Stimulated activated CD8-positive, alpha-beta memory T cell treated with anti-CD3 and anti-CD28 coated beads, Interleukin-2, amount 100 ng/mL, for 1 hour (primary cell): ENCODE measurements at places on chromosomes 1 and 21.

GRCh38 chr1:108048301-108049177, 83.6 kb upstream of the VAV3 start:
- no peak for DNase-seq

GRCh38 chr1:34806396-34806795, 13.6 kb downstream of the GJA4 start:
- no peak for DNase-seq

GRCh38 chr1:156493742-156494141, 6.8 kb downstream of the MEF2D start:
- no peak for DNase-seq

- no peak for DNase-seq
Observed at GRCh38 chr1:210072129-210072528, 134.1 kb downstream of the SYT14 start.

DNA sequence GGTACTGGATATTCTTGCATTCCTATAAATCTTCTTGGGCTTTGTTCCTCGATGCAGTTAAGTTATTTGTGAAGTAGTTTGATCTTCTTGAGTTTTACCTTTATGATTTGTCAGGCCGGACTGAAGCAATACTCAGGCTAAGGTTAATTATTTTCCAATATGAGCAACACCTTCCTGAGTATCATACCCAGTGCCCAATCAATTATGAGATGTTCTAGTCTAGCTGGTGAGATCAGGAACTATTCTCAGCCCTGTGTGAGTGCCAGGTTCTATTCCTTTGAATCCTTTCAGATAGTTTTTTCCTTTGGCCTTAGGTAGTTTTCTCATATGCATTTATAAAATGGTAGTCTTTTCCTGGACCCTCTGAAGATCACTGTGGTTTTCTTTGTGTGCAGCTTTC, 92.5 kb downstream of the SCMH1 start:
- DNase-seq: no peak

DNA sequence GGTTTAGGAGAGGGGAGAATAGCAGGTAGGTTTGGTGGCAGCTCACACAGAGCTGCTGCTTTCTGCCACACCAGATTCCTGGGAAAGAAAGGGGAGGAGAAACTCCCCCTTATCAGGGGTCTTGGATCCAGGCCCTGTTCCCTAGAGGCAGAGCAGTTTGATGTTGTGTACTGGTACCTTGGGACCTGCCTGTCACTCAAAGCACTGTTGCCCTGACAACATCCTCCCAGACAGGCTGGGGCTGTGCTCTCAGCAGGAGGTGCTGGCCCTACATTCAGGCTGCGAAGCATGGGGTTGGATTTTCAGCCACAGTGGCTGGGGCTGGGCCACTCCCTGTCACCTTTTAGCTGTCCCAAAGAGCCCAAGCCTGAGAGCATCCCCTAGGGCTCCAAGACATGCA, 188.0 kb downstream of the GRIK3 start:
- DNase-seq: no peak

- no peak for DNase-seq
Observed at GRCh38 chr1:242546849-242547729, 22.6 kb upstream of the PLD5 start.

DNA sequence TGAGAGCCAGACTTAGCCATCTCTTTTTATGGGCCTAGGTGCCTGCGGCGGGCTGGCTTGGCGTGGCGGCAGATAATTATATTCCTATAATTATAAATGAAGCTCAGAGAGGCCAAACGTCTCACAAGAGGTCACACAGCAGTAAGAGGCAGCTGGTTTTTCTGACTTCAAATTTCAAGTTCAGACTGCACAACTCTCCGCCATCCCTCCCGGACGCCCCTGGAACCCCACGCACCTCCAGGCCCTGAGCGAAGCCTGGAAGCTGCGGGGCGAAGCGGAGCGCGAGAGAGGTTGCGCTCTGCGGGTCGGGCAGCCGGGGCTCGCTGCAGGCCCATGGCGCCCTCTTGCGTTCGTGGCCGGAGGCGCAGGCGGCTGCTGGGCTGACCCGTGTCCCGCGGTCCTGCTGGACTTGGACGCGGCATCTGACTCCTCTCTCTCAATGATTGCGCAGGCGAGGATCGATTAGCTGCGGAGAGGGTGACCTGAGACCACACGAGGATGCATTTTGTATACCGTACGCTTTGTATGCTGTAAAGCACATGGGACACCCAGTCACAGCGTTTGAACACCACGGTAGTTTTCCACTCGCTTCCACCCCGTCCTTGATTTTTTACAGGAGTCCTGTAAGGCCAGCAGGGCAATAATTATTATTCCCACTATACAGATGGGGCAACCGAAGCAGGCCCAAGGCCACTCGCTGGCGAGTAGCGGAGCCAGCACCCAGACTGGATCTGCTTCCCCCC, 272.7 kb downstream of the FOXD2 start:
- DNase-seq: peak; percentile 18

- DNase-seq: no peak
Observed at GRCh38 chr21:26819740-26820324, 25.4 kb downstream of the ADAMTS1 start.

DNA sequence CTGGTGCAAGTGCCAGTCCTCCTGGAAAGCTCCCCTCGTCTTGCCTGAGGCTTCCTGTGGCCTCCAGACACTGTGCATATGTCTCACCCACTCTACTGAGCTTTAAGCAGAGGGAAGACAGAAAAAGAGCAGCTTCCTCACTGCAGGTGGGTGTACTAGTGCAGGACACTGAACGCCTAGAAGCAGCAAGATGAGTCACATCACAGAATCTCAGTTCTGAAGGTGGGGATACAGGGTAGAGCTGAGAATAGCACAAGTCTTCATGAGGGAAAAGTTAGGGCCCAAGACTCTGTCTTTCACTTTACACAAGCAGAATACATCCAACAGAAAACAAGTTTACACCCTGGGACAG, 37.4 kb downstream of the PCAT6 start:
- no peak for DNase-seq

GRCh38 chr1:19340387-19340937, 28.3 kb downstream of the SLC66A1 start:
- no peak for DNase-seq

GRCh38 chr1:21254335-21254951, 35.8 kb downstream of the ECE1 start:
- DNase-seq: no peak

GRCh38 chr1:204619721-204620120, 65.8 kb downstream of the LRRN2 start:
- DNase-seq: no peak

GRCh38 chr1:75785320-75785982, 605 bp upstream of the RABGGTB start:
- no peak for DNase-seq

DNA sequence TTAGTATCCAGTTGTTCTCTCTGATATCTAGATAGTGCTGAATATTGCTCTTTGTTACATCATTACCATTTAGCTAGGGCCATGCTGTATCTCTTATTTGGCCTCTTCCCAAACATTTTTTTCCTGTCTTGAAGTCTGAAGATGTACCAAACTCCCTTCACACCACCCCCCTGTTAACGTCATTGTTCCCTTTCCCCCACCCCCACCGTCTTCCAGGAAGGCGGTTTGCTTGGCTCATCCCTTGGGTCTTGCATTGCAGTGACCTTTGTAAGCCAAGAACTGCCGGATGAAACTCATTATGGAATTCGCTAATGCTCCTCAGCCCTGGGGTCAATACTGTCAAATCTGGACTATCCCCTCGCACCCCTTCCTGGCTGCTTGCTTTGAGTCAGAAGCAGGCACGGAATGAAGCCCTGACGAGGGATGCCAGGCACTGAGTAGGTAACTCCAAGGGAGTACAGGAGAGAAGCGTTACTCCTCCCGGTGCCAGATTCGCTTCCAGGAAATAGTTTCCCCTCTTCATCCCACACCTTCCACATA, 283.1 kb downstream of the TM2D1 start:
- DNase-seq: no peak

DNA sequence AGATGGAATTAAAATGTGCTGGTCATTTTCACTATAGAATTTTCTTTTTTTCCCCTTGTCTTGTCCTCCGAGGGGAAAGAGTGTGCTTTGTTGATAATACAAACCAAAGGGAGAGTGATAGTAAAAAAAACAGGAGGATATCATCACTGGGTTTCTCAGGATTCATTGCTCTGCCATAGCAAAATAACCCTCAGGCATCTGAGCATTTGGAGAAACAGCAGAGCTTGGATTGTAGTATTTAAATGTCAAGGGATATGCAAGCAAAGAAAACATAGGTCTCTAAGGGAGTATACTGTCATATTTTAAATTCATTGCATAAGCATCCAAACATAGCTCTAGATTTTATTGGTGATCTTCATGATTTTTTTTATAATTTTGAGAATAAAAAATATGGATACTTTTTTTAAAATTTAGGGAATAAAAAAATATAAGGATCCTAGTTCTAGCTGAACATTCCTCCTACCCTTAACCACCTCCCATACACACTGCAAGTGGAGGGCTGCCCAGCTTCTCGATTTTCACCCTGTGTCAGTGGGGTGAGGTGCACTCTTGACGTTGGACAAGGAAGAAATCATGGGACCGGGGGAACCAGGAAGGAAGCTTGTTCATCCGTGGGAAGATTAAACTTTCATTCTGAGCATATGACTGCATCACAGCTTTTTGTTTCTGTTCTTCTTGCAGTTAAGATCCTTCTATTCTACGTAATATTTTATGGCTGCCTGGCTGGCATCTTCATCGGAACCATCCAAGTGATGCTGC, 4.4 kb downstream of the ATP1B1 start:
- DNase-seq: no peak

GRCh38 chr1:105343317-105343716, 1593.6 kb downstream of the AMY1C start:
- DNase-seq: no peak

GRCh38 chr1:43973981-43974442, 748 bp upstream of the ATP6V0B start:
- no peak for DNase-seq

- DNase-seq: no peak
Observed at GRCh38 chr21:31234936-31235335, 109.1 kb downstream of the TIAM1 start.

GRCh38 chr1:245588116-245588639, 433.4 kb downstream of the KIF26B start:
- no peak for DNase-seq

- no peak for DNase-seq
Observed at GRCh38 chr1:237774246-237774645, 116.5 kb downstream of the ZP4 start.

- no peak for DNase-seq
Observed at GRCh38 chr1:145747398-145748247, 28.3 kb downstream of the CD160 start.

DNA sequence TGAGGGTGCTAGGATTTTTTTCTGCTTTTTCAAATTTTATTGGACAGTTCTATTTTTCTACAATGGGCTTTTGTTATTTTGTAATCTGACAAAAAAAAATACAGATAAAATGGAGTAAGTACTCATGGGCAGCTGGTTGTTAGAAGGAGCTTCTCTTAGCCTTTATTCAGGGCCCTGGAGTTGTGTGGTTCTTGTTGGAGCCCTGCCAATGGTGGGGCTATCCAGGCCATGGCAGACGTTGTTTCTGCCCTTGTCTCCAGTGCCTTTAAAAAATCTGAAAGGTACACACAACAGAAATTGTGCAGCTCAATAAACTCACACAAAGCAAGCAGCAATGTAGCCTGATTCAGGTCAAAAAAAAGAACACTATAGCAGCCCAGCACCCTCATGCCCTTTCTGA, 153.5 kb upstream of the GALNT2 start:
- DNase-seq: no peak

DNA sequence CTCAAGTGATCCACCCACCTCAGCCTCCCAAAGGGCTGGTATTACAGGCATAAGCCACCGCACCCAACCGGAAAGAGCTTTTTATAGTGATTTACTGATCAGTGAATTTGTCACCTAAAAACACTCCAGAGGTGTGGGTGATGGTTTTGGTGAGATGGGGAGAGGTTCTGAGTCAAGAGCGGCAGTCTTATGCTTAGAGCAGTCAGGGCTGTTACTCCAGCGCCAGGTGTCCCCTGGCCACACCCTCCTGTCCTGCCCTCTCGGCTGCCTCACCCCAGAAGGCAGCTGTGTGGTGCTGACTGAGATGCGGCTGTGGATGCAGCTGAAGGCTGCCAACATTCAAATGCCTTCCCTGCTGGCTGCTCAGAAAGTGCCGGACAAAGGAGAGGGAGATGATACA, 94.5 kb upstream of the LPGAT1 start:
- DNase-seq: no peak

DNA sequence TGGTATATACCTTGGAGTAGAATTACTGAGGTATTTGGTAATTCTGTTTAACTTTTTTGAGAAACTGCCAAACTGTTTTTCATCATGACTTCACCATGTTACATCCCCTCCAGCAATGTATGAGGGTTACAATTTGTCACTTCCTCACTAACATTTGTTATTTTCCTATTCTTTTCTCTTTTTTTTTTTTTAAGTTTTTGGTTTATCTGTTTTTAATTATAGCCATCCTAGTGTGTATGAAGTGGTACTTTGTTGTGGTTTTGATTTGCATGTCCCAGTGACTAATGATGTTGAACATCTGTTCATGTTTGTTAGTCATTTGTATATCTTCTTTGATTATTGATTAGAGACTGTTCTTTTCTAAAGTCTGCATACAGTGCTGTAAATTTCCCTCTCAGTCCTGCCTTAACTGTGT, 147.3 kb downstream of the HS2ST1 start:
- no peak for DNase-seq

- no peak for DNase-seq
Observed at GRCh38 chr1:220979371-220979770, 100.1 kb downstream of the HLX start.
